ENCODE measurements at places on chromosomes 3 and 15.

DNA sequence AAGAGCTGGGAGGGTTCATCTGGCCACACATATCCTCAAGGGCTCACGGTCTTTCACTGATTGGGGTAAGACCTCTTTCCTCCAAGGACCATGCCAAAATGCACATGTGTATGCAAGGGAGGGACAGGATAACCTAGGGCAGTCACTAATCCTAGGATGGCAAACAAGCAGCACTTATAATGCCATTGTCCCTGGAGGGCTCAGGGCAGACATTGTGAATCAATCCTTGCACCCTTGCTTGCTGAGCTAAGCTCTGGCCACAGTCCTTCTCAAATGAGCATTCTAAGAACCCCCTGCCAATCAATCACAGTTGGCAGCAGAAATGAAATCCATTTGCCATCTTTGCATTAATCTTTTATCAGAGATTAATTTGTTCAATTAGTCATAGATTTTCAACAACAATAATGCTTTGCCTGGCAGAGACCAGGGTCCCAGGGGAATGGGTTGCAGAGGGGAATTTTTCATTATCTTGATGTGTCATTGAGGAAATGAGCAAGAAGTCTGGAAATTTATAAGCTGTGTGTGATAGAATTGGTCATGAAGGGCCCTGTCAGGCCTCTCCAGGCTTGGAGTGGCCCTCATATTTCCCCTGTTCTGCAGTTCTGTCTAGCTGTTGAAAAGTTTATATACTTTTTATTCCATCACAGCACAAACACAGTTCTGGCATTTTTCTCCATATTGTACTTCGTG is 57.2 kb upstream of the KY start:
- no peak for DNase-seq

DNA sequence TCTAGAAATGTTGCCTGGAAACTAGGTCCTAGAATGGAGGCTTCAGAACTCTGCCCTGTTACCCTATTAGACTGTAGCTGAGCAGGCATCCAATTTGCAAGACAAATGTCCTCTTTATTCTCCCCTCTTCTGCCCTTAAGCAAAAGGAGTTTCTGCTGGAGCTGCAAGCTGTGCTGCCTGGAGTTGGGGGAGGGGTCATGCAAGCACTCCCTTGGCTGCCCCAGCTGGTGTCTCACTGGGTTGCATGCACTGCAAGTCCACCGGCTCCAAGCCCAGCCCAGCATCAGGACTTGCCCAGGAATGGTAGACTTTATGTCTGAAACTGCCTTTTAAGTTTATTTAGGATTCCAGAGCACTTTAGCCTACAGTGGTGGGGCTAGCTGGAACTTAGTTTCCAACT is 15.7 kb upstream of the RBP2 start:
- no peak for DNase-seq

- no peak for DNase-seq
Measured at GRCh38 chr15:42890161-42890913, 30.2 kb downstream of the TTBK2 start.

GRCh38 chr3:34178415-34178814 is 380.0 kb downstream of the PDCD6IP start:
- no peak for DNase-seq

DNA sequence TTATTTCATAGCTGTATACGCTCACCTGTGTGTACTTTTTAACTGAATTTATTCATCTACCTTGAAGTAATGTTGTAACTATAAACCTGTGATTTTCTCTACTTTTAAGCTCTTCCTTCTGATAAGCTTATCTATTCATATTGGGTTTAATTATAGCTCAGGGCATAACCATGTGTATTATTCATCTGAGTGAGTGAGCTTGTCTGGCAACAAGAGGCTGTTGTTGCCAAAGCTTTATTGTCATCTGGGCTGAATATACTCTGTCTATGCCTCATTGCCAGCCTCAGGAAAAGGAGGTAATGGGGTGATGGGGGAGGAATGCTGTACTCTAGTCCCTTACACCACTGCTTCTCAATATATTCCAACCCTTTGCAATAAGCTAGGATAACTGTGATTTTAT is 292.4 kb downstream of the UBE2E2 start:
- DNase-seq, result no peak

- no peak for DNase-seq
Measured at GRCh38 chr15:64507293-64507802, 47.0 kb downstream of the ZNF609 start.

DNA sequence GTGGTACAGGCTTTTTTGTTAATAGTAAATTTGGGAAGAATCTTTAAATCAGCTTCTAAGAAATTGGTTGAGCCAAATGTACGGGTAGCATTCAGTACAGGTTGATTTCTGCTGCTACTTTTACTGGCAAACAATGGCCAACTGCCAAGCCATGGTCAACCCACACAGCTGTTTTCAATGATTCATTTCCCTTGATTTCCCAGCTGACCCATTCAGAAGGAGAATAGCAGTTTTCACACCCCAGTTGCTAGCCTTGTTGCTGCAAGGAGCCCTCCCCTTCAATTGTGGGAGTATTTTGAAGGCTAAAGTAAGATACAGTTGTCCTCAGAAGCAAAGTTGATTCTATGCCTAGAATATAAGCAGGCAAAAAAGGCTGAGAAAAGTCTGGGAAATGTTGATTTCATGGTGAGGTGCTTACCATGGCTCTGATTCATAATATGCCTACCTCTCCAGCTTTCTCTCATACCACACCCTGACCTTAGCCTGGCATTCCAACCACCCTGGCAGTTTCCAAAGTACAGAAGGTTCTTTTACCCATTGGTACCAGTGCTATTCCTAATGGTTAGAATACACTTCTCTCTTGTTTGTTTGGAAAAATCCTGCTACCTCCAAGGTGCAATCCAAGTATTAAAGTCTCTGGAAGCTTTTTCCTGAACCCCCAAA is 320.3 kb upstream of the TGFBR2 start:
- no peak for DNase-seq

- DNase-seq, result no peak
Measured at GRCh38 chr3:3027976-3028567, 82.1 kb downstream of the IL5RA start.

DNA sequence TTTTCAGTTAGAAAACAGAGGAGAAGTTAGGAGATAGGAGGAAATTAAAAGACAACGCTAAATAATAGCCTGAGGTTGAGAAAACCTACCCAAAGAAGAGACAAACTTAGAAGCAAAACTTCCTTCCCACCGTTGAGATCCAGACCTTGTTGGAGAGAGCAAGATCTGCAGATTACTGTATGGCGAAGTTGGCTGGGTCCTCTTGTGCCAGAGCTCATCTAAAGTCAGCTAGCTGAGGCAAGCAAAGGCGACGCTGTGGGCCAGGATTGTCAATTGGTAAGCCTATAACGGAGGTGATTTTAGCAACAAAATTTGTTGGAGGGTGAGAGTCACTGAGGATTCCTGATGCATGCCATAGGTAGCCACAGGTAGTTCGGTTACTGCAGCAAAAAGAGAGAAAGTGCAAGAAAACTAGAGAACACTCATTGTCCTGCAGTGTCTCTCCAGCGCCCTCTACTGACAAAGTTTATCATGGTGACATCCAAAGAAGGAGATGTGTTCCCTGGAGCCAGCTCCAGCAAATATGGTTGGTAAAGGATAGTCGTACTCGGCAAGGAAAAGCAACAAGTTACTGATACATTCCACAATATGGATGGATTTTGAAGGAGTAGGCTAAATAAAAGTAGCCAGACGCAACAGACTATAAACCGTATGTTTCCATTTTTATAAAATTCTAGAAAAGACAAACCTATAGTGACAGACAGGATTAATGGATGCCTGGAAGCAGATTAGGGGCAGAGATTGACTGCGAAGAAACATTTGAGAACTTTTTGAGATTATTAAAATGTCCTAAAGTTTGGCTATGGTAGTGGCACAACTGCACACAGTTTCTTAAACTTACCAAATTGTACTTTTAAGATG is 9.8 kb upstream of the OR5K4 start:
- DNase-seq, result no peak

GRCh38 chr3:115217678-115218451 is 70.8 kb upstream of the ZBTB20 start:
- DNase-seq, result no peak

GRCh38 chr15:31488437-31489204 is 162.0 kb downstream of the KLF13 start:
- DNase-seq, result no peak

- no peak for DNase-seq
Measured at GRCh38 chr3:28940530-28940929, 340.3 kb upstream of the RBMS3 start.

DNA sequence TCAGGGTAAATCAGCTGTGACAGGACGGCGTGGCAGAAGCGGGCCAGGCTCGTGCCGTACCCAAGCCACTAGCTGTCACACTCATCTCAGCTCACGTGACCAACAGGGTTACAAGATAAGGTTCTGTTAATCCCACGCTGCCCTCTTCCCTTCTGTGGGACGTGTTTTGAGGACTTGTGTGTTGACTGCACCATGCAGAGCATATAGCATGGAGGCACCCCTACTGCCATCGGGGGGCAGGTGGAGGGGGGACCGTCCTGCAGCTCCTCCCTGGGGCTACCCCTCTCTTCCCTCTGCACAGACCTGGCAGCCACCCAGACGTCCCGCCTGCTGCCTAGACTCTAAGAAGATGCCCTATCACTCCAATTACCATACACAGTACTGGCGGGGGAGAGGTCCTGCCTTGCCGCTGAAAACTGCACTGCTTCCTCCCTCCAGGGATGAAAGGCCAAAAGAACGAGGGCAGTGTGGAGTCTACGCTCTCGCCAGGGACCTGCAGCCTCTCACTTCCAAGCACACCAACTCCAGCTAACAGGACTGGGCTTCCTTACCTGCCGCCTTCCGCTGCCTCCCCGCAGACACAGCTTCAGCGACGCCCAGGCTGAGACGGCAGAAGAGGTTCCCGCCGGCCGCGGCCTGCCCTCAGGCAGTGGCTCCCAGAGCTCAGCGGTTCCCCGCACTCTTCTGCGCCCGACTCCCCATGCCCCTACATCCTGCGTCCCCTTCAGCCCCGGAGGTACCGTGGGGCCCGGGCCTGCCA is at the start of gene TNK2:
TNK2 (minus strand) TSS at position 618 of the 760 bp plus-strand sequence. CDS start 19,963 bp downstream, outside the sequence.
- peak; percentile 40 for DNase-seq

DNA sequence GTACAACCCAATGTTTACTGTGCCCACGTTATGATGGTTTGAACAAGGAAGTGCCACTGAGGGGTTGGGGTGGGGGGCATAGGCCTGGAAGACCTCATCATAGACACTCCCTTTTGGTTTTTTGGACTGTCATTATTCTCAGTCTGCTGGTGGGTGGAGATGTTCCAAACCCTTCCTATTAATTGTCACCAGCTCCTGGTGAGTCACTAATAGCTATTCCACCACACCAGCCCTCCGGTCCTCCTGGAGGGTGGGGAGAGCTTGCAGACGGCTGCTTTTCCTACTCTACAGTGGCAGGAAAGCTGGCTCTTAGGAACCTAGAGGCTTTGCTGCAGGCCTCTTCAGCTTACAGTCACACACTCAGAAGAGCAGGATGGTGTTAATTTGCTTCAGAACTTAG is 9.0 kb upstream of the COPG1 start:
- no peak for DNase-seq

DNA sequence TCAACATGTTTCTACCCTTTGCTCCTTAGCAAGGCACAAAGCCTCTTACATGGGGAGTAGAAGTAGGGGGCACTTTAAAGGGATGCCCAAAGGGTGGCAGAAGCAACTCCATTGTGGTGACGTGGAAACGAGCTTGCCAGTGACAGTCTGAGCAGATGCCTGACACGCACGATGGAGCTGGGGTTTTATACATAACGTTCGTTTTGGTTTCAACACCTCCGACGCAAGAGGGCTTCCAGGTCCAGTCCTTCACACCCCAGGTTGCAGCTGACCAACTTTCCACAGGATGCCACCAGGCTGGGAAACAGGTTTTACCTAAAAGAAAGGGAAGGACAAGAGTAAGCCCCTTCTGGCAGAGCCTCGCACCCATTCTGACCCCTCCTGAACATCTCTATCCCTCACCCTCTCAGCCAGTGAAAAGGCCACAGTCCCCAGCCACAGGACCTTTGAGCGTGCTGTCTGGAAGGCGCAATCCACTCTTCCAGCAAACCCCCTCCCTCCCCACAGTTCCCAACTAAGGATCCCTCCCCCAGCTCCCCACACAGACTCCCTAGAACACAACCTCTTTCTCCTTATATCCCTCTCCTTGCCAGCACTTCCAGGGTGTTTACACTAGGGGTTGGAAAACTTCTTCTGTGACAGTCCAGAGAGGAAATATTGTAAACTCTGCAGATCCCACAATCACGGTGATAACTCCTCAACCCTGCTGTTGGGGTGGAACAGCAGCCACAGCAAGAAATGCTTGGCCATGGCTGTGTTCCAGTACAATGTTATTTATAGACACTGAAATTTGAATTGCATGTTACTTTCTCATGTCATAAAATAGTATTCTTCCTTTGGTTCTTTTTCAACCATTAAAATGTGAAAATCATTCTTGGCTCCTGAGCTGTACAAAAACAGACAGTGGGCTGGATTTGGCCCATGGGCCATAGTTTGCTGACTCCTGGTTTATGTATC is 36.2 kb downstream of the FAM174B start:
- DNase-seq, result no peak

GRCh38 chr15:65373163-65373651 is 4.6 kb downstream of the IGDCC3 start:
- no peak for DNase-seq

DNA sequence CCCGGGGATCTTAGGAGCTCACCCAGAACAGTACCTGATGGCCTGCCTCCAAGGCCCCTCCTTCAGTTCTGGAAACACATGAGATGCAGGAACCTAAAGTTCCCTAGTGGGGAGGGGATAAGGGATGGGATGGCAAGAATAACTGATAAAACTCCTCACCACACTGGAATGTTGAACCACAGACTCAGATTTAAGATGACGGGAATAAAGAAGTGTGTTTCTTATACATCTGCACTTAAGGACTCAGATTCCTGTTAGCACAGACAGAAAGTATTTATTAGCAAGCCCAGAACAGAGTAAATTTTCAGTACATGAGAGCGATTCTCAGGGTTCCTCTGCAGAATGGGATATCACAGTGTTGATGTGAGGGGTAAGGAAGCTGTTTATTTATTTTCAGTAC is 245.2 kb downstream of the TLE3 start:
- no peak for DNase-seq

- DNase-seq, result no peak
Measured at GRCh38 chr15:98547741-98548138, 100.6 kb upstream of the IGF1R start.

DNA sequence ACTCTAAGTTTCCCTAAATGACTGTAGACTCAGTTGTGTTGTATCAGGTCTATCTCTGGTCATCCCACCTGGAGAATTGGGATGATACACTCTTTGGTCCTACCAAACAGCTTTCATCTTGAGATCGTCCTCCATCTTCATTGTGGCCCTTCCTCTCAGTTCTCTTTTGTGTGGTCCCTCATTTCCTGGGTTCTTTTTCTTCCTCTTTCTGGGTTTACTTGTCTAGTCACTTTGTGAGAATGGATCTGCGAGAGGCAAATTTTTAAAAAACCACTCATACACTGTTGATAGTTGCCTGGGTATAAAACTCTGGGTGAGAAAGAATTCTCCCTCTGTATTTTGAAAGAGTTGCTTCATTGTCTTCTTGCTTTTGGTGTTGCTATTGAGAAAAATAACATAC is 6.0 kb upstream of the AMOTL2 start:
- DNase-seq, result no peak

- DNase-seq, result no peak
Measured at GRCh38 chr3:22858486-22858885, 344.6 kb upstream of the UBE2E2 start.
